Right ventricle myocardium inferior (tissue), 1 donor: ENCODE measurements at places on chromosomes 2 and 18. TPM values are rescaled to one million over a fixed set of nuclear protein-coding genes. Genes with fewer than 3 reads are reported as not detected.

SIGLEC15 gene
- not detected for total RNA-seq

MROH2A gene
- total RNA-seq: not detected

PSMA8 gene
- total RNA-seq: 0.14 TPM

MARCO gene
- 19.7 TPM for total RNA-seq

BMP10 gene
- total RNA-seq: 0.35 TPM

- no peak for DNase-seq
These were observed 11.3 kb upstream of the AGXT start for GRCh38 chr2:240857039-240858008.

DNA sequence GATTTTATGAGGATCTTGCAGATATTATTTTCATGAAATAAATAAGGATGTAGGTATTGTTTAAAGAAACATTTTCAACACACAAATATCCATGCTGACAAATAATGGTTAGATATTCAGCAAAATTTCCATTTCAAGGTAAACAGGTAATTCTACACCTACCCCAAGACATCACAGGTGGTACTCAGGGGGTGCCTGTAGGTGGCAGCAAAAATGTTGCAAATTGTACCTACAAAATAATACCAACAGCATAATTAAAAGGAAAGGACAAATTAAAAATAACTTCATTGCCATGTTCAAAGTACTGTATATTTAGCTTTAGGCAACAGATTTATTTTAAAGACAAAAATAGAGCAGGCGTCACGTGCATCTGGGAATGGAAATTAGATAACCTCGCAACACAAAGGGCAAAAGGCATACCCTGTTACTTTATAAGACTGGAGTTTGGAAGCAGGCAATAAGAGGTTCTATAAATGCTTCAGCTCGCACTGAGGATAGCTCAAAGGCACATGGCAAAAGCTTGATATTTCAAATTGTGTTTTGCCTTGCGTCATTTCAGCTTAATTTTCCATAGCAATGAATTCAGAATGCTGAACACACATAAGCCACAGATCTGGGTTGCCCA, 630.5 kb downstream of the TDRD15 start:
- no peak for DNase-seq

- no peak for DNase-seq
These were observed 40.8 kb downstream of the SCRN3 start for GRCh38 chr2:174436351-174436750.

- no peak for DNase-seq
These were observed 13.2 kb downstream of the TSHZ1 start for GRCh38 chr18:75223687-75224347.

GRCh38 chr2:162934191-162934590, 95.6 kb upstream of the KCNH7 start:
- DNase-seq: no peak

- DNase-seq: no peak
These were observed 48.4 kb downstream of the ZEB2 start for GRCh38 chr2:144471305-144472045.

DNA sequence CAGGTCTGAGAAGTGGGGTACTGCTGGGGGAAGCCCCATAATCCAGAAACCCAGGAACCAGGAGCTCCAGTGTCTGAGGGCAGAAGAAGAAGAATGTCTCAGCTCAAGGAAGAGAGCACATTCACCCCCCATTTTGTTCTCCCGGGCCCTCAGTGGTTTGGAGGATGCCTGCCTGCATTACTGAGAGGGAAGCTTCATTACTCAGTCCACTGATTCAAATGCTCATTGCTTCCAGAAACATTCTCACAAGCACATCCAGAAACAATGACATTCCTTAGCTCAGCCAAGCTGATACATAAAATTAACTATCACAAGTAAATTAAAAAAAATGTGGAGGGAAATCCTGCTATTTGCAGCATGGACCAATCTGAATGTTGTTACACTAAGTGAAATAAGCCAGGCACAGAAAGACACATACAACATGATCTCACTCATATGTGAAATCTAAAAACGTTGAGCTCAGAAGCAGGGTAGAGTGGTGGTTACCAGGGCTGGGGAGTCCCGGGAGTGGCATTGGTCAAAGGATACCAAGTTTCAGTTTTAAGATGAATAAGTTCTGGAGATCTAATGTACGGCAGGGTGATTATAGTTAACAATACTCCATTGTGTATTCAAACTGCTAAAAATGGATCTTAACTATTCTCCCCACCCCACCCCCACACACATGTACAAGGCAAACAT, 459.3 kb downstream of the GALR1 start:
- no peak for DNase-seq

DNA sequence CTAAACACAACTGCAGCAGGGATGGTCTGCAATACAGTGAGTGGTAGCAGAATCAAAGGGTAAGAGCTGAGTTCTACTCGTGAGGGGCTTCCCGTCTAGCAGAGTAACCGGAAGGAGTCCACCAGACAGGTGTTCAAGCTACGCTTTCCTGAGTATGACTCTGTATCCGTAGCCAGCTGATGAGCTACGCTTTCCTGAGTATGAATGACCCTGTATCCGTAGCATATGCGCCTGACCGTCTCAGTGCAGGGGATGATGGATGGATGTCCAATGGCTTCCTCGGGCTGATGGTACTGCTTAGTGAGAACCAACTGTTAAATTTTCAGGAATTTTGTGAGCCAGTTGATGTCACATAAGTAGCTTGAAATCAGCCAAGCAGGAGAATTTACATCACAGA, 244.1 kb upstream of the MYT1L start:
- DNase-seq: no peak

DNA sequence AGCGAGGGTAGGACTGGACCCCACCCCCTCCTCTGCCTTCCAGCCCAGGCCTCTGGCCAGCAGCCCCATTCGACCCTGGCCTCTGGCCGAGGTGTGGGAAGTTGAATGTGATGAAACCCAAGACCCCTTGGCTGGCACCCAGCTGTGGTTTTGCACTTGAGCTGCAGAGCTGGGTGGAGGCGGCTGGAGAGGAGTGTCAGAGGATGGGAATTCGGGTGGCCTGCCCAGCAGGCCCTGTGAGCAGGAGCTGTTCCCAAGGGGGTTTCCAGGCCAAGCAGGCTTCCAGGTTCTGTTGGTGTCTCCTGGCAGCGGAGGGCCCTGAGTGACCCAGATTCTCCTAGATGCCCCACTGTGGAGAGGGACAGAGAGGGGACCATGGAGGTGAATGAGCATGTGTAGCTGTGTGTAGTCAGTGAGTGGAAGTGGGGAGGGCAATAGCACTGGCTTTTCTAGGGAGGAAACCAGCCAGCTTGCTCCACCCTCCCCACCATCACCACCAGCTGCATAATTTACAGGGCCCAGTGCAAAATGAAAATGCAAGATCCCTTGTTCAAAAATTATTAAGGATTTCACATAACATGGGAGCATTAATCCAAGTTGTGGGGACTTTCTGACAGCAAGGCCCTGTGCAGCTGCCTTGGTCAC, 172.2 kb upstream of the HAAO start:
- DNase-seq: peak; percentile 89
